ENCODE measurements at places on chromosomes 2 and 18.

- no peak for DNase-seq
Observed at GRCh38 chr2:154143105-154143504, 271.4 kb downstream of the GALNT13 start.

DNA sequence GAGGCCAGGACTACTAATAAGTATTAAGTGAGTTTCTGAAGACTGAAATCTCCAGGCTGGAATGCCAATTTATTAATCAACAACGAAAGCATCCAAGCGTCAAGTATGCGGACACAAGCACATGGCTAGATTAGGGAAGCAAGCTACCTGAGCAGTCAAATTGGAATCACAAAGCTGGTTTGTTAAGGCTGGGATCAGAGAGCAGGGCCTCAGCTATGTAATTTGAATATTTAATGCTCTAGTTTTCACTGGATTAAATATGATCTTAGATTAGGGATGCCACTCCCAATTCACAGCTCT is 5.7 kb downstream of the CCL20 start:
- no peak for DNase-seq

GRCh38 chr18:78293540-78293939 is 686.1 kb upstream of the SALL3 start:
- no peak for DNase-seq

DNA sequence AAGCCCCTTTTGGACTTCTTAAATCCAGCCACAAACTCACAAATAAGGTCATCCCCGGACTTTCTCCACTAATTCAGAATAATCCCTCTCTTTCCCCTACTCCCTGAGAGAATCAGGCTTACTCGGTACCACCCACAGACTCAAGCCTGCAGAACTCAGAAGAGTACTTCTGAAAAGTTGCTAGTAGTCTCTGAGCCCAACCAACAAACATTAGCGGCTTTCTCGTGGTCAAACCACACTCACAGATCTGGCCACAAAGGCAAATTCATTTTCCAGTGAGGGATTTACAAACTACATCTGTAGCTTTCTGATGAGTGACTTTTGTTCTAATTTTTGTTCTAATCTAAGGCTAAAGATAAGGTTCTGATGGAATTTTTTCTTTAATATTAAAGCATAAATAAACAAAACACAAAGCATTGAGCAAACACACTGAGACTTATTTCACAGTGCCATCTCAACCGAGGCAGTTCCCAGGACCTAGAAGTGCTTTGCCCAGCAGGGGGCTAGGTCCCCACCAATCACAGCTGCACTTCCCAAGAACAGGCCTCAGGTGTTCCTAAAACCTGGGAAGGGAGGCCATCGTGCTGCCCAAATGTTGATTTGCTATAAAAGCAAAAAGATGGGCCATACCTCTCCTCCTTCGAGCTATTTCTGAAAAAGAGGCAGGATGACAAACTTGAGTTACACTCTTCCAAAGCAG is 110.7 kb downstream of the COLEC12 start:
- no peak for DNase-seq

DNA sequence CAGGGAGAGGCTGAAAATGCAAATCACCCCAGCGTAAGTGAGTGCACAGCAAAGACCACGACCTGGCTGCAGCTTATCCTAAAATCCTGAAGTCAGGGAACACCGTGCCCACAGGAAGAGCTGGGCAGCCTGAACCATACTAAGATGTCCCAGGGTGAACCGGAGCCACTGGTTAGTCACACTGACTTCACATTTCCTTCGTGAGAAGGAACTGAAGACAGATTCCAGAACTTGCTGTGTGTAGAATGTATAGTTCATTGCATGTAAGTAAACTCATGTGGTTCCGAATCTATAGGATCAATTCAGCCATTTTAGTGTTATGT is 84.6 kb upstream of the NDUFV2 start:
- no peak for DNase-seq

DNA sequence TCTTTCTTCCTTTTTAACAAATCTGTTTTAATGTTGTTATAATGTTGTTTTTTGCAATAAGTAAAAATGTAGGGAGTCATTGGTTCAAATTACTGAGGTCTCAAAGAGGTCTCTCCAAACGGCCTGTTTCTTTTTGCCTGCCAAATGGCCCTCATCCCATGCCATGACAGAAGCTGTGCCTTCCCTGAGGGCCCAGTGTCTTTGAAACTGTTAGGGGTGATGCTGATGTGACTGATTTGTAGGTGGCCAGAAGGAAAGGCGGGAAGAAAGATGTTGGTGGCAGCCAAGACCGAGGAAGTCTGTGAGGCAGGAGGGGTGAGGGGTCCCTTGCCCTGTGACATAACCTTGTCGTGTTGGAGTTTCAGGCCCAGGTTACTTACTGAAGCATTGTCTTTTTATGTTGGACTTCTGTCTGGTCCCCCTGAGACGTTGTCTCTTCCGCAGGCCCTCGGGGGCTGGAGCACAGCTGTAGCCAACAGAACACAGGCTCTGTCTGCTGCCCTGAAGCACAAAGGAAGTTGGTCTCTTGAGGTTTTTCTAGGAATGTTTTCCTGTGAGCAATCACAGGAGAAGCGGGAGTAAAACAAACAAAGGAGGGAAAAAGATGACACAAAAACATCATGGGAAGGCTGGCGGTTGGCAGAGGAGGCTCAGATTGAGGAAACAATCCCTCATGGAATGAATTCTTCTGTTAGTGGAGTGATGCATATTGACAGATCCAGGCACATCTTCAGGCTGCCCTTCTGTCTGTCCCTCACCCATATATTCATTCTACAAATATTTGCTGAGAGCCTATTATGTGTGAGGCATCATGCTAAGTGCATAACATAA is 4.9 kb upstream of the ST3GAL5 start:
- DNase-seq, result no peak

DNA sequence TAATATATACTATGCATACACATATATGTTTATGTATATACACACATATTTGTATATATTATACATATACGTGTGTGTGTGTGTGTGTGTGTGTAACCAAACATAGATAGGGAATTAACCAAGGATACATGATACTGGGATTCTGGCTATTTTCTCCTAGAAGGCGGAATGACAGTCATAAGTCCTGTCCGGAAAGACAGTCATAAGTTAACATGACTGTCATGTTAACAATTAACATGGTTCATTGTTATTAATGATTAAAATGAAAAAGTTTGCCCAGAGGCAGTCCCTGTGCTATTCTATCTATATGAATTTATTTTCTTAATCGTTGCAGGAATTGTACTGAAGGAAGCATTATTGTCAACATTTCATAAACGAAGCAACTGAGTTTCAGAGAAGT is 450.7 kb upstream of the NXPH2 start:
- DNase-seq, result no peak

DNA sequence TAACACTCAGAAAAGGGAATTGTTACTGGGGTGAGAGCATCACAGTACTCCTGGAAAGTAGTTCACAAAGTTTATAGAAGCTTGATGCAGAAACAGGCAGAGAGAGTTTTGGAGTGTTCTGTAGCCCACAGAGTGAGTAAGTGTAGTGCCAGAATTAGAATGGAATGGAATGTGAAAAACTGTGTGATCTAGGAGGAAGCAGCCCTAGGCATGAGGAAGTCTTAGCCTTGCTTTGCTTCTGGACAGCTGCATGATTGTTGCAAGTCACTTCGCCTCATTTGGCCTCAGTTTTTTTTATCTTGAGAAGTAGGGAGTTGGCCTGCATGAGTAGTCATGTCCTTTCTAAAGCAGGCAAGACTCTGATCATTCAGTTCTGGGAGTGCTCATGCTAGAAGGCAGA is 10.9 kb downstream of the SERPINB12 start:
- DNase-seq, result no peak

- DNase-seq, result no peak
Observed at GRCh38 chr2:6359964-6360363, 505.7 kb downstream of the CMPK2 start.

GRCh38 chr2:233247744-233248143 is 3.7 kb upstream of the ATG16L1 start:
- DNase-seq, result no peak

DNA sequence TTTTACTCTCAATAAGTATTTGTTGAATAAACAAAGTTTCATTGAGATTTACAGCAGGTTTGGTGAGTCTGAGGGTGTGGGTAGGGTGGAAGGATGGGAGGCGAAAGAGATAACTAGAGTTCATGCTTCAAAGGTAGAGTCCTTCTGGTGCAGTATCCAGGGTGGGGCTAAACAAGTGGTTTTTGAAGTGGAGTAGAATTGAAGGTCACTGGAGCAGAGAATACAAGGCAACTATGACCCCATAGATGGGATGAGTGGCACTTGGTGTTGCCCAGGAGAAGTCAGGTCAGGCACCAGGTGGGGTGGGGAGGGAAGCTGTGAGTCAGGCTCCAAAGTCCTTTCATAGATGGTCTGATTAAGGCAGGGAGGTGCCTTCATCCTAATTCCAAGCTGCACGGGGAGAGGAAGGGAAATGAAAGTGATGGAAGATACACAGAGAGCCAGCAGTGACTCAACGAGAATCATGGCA is 6.6 kb upstream of the CAB39 start:
- DNase-seq, result no peak

DNA sequence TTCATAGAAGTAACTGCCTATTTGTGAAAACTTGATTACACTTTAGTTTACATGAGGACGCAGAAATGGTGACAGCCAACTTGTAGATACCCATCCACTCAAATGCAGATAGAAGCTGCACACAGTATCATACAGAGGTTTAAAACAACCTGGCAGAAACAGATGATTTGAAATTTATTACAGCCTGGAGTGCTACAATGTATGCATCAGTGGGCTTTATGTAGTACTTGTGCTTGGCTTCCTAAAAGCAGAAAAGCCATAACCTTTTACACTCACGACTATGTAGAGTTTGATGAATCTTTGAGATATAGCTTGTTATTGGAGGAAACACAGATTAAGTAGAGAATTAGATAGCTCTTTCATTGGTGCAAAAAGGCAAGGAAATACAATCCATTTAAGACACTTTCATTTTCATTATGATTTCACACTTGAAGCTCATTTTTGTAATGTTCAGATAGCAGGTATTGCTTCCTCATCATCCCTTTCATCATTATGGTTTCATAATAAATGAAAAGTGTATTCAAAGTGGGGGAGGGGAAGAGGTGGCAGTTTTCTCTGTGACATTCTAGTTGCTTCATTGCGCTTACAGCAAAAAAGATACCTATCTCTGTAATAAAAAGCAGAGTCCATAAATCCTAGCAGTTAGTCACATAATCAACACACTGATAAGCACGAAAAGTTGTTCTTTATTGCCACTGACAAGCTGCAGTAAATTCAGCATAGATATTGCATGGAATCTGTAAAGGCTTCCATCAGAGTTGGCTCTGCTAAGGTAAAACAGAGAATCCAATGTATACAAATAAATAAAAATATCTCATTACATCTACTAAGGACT is 789.8 kb upstream of the FSHR start:
- no peak for DNase-seq

GRCh38 chr2:215423928-215424540 is 11.8 kb downstream of the FN1 start:
- DNase-seq, result no peak

- no peak for DNase-seq
Observed at GRCh38 chr2:112959109-112959812, 18.5 kb upstream of the IL36G start.

GRCh38 chr2:218432676-218433365 is 13.9 kb downstream of the VIL1 start:
- no peak for DNase-seq

DNA sequence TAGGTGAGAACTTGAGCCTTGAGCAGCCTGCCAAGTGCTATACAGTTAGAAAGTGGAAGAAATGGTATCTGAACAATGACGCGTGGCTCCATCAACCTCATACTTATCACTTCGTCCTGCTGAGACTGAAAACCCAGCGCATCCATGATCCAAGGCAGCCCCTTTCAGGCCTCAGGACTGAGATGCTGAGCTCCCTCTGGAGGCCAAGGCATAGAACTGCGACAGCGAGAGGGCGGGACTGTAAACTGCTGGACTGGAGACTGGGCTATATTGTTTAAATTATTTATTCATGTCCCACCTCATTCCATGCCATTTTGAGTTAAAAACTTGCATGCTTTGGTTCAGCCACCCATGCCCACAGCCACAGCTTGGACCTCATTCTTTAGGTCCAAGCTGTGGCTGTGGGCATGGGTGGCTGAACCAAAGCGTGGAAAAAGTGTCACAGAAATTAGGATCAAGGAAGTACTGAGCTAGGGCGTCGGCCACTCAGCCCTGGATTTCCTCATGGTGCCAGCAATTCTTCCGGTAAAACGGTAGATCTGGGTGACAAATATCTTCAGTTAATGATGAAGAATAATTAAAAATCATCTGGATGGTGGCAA is 195.5 kb downstream of the L3MBTL4 start:
- DNase-seq, result no peak

- DNase-seq, result no peak
Observed at GRCh38 chr2:41267929-41268659, 779.7 kb upstream of the PKDCC start.

DNA sequence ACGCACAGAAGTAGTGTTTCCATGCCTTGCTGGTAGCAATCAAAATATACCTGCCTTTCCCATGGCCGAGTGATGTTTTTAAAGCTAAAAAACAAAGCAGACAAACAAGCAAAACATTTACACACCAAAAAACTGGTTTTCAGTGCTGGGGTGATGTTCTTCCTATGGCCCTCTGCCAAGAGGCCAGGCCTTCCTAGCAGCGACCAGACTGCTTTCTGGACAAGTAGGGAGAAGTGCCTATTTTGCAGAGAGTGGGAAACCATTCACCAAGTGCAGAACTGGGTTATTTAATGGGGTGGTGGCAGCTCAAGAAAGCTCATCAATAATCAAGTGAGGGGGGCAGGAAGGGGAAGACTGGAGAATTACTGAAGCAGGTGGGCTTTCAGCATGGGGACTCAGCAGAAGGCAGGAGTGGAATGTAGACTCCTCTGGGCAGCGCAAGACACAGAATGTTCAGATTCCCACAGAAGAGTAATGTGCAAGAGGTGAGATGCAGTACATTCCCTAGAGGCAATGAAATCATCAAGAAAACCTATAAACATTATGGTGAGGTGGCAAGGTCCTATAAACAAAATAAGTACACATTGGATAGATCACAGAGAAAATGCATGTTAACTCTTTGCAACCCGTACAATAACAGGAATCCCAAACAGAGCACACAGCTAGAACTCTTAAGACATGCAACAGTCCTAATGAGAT is 44.0 kb downstream of the CPO start:
- DNase-seq, result no peak

DNA sequence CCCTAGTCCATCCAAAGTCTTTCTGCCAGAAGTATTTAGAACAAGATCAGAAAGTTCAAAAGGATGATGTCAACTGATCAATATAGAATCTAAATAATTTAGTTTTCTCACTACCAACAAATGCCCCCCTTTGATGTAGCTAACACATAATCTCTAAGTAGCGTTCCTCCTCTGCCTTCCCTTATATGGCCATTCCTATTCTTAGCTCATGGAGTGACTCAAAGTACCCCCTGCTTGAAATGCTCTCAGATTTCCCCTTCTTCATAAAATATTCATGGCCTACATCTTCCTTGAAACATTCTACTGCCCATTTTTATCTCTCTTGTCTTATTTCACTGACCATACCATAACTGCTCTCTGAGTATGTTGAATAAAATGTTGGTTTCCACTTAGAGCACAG is 151.5 kb downstream of the UPP2 start:
- no peak for DNase-seq

DNA sequence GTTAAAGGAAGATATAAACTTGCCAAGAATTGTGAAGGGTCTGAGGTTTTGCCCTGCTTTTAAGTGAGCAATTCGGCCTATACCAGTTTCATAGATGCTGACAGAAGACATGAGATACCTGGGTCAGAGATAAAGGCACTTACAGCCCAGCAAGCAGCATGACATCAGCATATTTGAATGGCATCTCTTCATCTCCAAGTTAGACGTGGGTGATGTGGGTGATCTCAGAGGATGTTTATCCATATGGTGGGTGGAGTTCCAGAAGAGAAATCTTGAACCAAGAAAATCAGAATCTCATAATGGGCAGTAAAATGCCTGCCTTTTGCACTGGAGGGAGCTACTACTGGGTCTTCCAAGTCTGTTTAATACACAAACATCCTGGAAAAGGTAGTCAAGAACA is 44.7 kb downstream of the GYPC start:
- DNase-seq, result no peak
